ENCODE measurements at places on chromosomes 6 and 20.

DNA sequence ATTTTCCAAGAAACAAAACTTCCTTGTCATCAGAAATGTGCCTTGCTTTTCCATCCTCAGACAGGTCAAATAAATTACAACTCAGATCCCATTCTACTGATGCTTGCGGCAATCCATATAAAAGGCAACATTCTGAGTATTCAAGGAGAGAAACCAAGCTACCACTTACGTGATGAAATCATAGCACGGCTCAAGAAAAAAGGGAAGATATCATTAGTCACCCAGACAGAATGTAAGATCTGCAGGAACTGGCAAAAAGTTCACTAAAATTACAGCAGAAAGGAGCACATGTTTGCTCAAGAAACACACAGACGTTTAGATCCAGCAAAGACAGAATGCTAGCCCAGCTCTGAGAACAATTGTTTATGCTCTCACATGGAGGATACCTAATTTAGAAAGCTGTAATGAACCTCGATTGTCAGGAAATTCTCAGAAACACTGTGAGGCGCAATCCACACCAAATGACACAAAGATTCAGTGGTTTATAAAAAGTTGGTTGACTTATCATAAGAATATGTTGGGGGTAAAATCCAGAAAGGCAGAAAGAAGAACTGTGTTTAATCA lies 304.2 kb downstream of the ADGRG6 start:
- no peak for DNase-seq

GRCh38 chr6:157484181-157484580 lies 103.2 kb downstream of the ZDHHC14 start:
- DNase-seq = no peak

GRCh38 chr6:32416036-32416435 lies 9.1 kb upstream of the BTNL2 start:
- no peak for DNase-seq

DNA sequence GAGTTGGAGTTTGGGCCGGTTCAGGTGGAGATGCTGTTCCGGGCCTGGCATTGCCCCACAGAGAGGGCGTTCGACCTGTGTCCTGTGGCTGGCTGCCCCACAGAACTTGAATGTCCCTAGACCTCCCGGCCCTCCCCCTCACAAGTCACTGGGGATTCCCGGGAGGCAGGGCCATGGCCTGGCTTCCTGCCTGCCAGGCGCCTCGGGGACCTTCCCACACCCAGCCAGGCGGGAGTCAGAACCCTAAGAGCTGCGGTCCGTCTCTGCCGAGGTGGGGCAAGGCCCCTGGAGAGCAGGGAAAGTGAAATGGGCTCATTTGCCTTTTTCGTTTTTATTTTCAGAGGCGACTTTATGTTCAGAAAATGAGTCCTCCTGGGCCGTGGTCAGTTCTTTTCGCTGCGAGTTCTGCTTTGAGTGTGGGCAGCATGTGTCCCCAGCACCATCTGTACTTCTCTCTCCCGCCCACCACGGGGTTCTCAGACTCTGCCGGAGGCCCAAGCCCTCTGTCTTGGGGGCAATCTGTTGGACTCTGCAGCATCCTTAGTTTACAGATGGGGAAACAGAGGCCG lies 8.5 kb downstream of the RBM38 start:
- DNase-seq = no peak

- no peak for DNase-seq
Measured at GRCh38 chr20:63313349-63314014, 20.5 kb downstream of the COL20A1 start.

All from NCI-H187 treated with DMSO at 0.1 percent for 48 hours (cell line).